ENCODE measurements at places on chromosomes 7 and 10.

- peak; percentile 30 for DNase-seq
Observed at GRCh38 chr10:7260412-7260900, 150.4 kb downstream of the SFMBT2 start.

- DNase-seq, result no peak
Observed at GRCh38 chr7:105198223-105198622, 184.2 kb downstream of the KMT2E start.

DNA sequence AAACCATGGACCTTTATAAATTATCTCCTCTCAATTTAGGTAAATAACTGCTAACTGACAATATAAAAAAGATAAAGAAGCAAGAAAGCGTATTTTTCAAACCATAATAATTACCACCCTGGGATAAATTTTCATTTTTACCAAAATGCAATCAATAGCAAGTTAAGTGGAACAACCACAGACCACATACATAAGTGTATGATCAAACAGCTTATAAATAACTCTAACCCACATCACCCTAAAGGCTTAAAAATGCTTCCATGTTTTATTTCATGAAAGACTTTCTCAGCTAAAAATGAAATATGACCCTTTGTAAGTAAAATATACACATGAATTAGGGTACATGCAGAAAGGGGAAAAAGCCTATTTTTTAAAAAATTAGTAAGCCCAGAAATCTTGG, 156.5 kb downstream of the SGMS1 start:
- DNase-seq, result no peak

GRCh38 chr10:126732868-126733267, 62.4 kb upstream of the C10orf90 start:
- DNase-seq, result no peak

DNA sequence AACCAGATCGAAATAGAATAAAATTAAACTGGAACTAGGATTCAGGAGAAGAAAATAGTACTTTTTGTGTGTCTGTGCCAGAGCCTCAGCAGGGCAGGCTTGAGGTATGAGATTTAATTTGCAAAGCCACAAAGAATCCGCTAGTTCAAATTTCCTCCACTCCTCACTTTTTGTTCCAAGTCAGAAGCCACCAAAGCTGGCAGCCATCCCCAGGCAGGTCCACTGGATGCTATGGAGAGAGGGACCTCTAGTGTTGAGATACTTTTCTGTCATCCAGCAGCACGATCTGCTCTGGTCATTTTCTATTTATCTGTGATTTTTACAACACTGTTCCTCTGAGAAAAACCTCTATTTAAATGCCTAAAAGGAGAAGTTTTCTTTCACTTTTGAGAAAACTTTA, 147.9 kb upstream of the FRMD4A start:
- DNase-seq, result no peak

DNA sequence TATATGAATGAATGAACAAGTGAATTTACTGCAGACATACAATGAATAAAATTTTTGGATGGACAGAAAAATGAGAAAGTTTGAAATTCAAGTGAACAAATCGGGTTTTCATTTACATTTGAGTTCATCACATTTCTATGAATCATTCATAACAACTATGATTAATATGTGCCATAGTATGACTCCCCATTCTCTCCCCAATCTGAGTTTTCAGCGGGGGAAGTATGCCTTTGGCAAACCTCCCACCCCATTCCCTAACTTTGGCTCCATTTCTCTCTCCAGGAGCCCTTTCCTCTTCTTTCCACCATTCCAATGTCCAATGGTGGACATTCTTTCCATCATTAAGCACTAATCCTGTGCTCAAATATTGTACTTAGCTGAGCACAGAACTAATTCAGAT, 96.8 kb upstream of the LSM8 start:
- DNase-seq, result no peak

- no peak for DNase-seq
Observed at GRCh38 chr7:130277763-130278643, 11.3 kb downstream of the CPA2 start.

- DNase-seq, result no peak
Observed at GRCh38 chr10:14025283-14026189, 305.2 kb downstream of the FRMD4A start.

DNA sequence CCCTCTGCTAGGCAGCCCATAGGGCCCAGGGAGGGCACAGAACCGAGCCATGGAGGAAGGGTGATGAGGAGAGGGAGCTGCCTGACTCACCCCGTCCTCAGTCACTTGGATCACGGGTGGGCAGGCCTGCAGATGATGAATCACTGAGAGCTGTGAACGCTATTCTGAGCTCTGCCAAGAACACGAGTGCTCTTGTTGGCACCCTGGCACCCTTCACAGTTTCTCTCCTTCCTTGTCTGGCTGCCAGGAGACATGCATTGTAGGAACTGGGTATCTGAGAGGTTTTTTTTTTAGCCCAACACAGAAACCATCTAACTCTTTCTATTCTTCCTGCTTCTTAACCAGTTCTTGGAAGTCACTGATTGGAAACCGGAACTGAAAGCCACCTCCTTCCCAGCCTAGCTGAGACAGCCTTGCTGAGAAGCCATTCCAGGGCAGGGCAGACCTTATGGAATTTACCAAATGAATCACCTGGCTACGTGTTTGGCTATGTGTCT, 82.1 kb downstream of the SLC37A3 start:
- no peak for DNase-seq

DNA sequence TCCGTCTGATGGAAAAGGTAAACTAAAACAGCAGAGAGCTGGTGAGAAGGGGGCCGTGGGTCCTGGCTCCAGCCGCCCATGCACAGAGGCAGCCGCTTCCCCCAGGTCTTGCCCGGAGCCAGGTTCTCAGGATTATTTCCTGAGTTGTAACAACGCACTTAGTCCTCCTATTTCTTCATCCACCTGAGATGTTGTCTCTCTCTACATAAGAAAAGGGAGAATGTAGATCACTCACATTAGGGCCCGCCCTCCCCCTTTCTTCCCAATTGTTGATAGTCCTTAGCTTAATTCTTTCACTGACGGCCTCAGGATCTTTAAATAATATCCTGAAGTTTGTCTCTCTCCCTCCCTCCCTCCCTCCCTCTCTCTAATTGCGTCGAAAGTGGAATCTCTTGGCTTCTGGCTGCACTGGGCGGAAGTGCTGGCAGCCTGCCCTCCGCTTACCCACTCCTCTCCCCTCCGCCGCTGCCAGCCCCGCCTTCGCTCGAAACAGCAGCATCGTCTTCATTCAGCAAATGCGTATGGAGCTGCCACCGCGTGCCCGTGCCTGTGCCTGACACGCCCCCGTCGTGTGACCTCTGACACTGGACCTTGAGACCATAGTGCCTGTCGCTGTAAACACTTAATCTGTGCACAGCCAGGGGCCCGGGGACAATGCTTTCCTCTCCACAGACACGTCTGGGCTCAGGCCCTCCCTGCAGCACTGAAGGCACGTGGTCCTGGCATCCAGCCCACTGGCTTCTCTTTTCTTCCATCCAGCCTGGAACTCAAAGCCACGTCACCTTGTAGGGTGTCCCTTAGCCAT, 174.5 kb upstream of the PPP2R2D start:
- DNase-seq, result no peak

DNA sequence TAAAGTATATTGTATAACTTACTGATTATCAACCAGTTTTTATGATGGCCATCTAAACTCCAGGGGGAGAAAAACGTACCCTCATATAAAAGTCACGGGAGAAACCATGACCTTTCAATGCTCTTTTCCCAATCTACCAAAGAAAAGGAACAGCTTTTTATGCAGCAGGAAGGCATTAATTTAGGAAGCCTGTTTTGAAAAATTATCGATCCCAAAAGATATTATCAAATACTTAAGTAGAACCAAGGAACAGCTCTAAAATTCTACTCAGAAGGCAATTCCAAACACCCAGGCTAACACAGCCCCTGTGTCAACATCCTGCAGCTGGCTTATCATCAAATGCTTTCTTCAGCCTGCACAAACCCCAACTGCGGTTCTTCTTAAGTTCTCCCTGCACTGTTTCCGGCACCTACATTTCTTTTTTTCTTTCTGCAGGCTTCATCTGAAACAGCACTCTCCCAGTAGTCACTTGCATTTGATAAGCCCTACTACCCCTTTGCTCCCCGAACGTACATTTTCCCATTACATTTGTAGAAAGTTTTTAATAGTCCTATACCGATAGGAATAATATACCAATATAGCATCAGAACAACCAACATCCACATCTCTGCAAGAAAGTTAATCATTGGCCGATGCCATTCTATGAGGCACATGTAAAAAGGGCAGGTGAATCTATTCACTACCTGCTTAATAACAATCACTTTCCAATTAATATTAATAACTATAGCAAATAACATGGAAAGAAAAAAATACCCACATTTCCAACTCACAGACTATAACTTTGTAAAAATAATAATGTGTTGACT, 47.9 kb downstream of the PIP4K2A start:
- DNase-seq, result no peak

- no peak for DNase-seq
Observed at GRCh38 chr10:78449554-78449953, 415.9 kb downstream of the RPS24 start.

DNA sequence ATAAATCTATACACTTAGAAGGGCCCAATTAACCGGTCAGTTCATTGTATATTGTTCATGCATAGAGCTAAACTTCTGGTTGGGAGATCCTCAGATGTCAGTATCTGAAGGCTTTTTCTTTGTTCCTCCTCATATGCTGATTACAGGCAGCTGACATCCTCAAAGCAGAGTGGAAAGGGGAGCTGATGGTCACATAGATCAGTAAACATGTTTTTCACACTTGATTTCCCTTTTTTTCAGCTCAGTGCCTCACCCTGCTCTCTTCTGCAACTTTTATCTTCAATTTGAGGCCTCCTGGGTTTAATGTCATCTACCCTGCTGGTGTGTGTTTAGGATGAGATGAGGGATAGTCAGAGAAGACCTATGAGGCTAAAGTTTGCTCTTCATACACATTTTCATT, 297.9 kb upstream of the FZD1 start:
- no peak for DNase-seq

DNA sequence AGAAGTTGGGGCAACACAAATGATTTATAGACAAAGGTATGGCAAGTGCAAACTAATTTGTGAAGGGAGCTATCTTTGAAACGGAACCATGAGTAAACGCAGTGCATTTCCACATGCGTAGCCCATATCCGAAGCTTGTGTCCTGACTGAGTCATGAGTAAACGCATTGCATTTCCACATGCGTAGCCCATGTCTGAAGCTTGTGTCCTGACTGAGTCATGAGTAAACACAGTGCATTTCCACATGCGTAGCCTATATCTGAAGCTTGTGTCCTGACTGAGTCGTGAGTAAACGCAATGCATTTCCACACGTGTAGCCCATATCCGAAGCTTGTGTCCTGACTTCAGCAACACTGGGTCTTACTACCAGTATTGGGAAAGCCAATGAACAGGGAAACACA, 95.0 kb downstream of the CELF2 start:
- no peak for DNase-seq

- DNase-seq, result no peak
Observed at GRCh38 chr10:5573968-5574641, 49.3 kb downstream of the CALML3 start.

GRCh38 chr10:88892222-88892967, 12.3 kb downstream of the STAMBPL1 start:
- no peak for DNase-seq

DNA sequence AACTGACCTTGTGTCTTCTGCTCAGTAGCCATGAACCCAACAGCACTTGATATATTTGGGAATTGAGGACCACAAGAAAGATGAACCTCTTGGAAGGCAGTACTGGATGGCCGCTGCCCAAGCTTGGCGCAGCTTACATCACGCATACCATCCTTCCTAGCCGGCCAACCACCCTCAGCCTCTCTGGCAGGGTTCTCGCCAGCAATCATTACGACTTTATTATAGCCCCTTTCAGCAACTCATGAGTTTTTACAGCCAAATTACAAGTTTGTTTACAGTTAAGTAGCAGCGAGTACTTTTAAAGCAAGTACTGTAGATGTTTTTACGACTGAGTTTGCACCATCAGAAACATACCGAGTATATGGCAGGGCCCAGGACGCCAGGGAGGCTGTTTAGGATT, 769.1 kb downstream of the SUGCT start:
- no peak for DNase-seq

- DNase-seq, result no peak
Observed at GRCh38 chr7:87328281-87328680, 17.2 kb upstream of the CROT start.

GRCh38 chr7:158019726-158020705, 567.6 kb downstream of the PTPRN2 start:
- DNase-seq, result no peak

DNA sequence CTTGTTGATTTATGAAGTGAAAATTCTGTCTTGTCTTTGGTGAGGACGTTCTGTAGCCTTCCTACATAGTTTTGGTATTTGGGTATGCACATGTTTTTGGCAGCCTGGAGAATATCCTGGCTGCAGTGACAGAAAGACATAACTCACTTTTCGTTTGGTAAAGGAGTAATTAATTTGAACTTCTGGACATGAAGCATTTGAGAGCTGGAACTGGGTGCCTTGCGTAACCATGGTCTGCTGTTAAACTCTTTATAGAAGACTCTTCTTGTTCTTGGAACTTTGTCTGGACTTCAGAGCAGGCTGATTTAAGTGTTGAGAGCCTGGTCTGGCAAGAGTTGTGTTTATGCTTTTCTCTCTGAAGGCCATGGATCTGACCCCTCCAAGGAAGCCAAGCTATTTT, 231.3 kb downstream of the LRMDA start:
- DNase-seq, result no peak

GRCh38 chr10:15459218-15459617, 88.1 kb upstream of the FAM171A1 start:
- DNase-seq, result no peak

GRCh38 chr7:4255336-4255735, 426.8 kb upstream of the FOXK1 start:
- DNase-seq, result no peak

GRCh38 chr7:39071116-39071515, 93.4 kb downstream of the POU6F2 start:
- DNase-seq, result no peak

- DNase-seq, result no peak
Observed at GRCh38 chr7:43735802-43736603, 6.7 kb upstream of the COA1 start.

GRCh38 chr7:1698951-1699350, 28.9 kb downstream of the ELFN1 start:
- no peak for DNase-seq

DNA sequence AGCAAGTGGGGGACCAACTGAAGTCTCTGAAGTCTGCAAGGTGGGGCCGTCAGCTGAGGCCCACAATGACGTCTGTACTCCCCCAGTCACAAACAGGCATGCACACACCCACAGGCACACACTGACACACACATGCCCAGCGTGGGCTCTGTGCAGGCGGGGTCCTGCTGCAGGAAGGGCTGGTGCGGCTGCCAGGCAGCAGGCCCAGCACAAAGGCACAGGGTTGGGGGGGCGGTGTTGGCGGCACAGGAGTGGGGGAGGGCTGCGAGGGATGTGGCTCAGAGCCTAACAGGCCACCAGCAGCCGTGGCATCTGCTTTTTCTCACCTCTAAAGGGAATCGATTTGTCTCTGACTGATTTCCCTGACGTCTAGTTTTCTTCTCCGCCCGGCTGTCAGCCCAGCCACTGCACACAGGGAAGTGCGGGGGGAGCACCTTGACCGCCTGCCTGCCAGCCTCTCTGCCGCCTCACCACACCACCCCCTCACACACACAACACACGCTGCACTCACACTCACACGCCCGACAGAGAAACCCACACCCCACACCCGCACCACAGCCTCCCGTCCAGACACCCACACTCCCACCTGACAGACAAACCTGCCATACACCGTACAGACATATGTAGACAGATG, 43.5 kb upstream of the ZMIZ1 start:
- DNase-seq, result no peak

GRCh38 chr10:93126483-93127052, 52.9 kb downstream of the CYP26A1 start:
- DNase-seq, result no peak

All from memory B cell (primary cell).